ENCODE measurements at places on chromosomes 2 and 18. TPM values are rescaled to one million over a fixed set of nuclear protein-coding genes. Genes with fewer than 3 reads are reported as not detected.

DNA sequence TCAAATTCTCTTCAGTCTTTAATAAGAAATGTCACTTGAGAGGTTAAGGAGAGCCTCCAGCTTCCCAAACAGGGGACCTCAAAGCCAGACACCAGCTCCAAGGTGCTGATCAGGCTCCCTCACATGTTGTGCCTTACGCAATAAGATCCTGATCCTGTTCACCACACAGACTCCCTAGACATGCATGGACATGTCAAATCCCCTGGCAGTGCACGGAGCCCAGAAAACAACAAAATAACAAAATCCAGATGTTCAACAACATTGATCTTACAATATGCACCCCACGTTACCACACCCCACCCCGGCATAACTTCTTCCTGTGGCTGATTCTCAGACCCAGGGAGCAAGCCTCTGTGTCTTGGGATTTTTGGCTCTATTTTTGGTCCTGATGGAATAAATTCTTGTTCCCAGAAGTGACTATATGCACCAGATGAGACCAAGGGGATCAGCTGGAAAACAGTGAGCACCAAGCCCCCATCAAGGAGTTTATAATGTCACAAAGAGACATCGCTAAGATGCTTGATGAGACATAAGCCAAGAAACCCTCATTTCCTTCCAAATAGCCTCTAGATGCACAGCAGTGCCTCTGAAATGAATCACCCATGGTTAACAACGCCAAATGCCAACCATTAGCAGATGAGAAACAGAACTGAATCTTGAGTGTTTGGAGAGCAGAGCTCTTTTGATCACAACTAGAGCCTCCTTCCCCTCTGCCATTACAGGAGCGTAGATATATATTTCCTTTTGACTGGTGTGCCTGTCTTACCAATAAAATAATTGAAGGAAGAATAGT, 198.2 kb downstream of the PRKCE start:
- DNase-seq = no peak

- peak; percentile 81 for DNase-seq
Observed at GRCh38 chr2:219475697-219476651, 22.7 kb upstream of the GMPPA start.

Gene ZNF892
- polyA plus RNA-seq = 0.63 TPM

Gene SERPINB5
- not detected for polyA plus RNA-seq

Data from pancreas (tissue), 10 donors.